ENCODE measurements at places on chromosomes 16 and 17.

DNA sequence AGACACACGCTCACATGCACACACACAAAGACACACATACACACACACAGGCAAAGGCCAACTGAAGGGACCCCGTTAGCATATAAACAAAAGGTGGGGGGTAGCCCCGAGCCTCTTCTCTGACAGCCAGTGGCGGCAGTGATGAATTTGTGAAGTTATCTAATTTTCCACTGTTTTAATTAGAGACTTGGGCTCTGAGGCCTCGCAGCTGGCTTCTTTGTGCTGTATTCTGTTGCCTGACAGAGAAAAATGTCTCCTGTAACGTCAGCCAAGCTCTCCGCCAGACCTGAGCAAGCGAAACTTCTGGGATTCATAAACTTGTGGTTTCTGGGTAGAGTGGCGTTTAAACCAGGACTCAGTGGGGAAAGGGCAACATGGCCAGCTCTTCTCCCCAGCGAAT, 113.9 kb upstream of the FOXF1 start:
- no peak for DNase-seq

GRCh38 chr16:49649013-49649765, 206.7 kb downstream of the ZNF423 start:
- DNase-seq: no peak

DNA sequence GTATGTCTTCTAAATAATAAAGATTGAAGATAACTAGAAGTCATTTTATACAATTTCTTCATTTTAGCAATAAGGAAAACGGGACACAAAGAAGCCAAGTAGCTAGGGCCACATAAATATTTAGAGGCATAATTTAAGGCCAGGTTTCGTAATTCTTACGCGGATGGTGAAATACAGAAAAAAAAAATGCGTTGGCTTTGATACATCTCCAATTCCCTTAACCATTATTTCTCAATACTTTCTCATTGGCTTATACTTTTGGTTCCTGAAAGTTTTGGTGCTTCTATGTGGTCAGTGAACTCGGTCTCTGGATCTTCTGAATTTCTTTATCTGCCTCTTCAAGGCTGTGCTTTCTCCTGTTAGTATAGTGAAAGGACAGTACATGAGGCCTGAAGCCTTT, 888.1 kb downstream of the KCNJ2 start:
- no peak for DNase-seq

DNA sequence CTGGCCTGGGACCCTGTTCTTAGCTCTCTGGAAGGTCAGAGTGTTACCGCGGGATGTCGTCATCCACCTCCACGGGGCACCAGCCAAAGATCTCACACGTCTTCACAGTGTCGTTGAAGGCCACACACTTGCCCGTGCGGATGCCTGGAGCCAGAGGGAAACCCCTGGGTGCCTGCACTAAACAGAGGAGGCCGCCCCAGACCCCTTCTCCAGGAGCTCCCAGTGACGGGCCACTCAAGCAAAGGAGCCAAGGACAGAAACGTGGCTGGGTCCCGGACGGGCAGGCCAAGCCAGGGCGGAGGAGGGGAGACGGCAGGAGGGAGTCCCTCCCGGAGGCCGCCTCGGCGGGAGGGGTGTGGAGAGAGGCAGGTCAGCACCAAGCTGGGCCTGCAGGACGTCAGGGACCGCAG, 11.0 kb upstream of the CAMKK1 start:
- DNase-seq: no peak

DNA sequence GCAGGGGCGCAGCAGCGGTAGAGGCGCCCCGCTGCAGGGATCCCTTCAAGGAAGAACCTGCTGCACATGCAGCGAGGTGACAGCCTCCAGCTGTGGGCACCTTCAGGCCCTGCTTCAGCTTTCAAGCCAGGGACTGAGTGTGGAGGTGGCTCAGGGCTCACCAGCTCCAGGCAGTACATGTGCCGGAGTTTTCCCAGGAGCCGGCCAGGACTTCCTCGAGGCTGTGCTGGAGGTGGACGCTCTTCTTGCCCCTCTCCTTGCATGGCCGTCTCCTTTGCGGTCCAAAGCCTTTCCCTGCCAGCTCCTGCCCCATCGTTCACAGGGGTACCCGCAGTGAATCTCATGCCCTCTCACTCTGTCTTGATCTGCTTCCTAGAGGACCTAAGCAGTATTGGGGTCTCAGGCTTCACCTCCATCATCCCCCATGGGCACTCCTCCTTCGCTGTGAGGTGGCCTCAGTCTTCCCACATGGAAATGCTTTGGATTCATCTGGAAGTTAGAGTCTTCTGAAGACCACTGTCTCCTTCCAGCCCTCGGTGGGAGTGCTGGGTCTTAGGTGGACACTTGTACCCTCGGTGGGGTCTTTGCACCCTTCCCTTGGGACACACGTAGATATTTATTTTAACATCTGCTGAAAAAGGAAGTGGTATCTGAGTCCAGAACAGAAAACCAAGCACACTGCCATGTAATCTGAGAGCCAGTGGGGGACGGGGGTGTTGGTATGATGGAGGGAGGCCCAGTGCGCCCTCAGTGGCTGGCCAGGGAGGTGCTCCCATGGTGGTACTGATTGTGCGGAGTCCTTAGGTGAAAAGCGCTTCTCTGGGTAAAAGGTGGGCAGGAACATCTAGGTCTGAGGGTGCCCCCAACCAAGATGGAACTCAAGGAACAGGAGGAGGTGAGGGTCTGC, 7.0 kb downstream of the XYLT2 start:
- DNase-seq: no peak

DNA sequence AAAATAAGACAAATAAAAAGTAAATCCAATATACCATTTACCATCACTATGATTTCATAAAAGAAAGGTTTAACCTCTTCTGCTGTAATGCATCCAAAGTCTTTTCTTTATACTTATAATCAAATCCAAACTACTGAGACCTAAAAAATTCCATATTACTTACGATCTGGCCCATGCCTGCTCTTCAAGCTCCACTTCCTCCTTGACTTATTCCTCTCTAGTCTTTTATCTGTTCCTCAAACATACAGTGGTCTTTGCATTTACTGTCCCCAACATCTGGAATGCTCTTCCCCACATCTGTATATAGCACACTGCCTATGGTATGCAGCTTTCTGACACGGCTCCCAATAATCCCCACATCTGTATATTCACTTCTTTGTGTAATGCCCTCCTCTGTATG, 33.8 kb downstream of the PCTP start:
- no peak for DNase-seq

GRCh38 chr16:70714581-70715054, 28.8 kb upstream of the MTSS2 start:
- DNase-seq: no peak

- DNase-seq: peak; percentile 19
Observed at GRCh38 chr17:77096570-77097214, 44.1 kb upstream of the SEC14L1 start.

DNA sequence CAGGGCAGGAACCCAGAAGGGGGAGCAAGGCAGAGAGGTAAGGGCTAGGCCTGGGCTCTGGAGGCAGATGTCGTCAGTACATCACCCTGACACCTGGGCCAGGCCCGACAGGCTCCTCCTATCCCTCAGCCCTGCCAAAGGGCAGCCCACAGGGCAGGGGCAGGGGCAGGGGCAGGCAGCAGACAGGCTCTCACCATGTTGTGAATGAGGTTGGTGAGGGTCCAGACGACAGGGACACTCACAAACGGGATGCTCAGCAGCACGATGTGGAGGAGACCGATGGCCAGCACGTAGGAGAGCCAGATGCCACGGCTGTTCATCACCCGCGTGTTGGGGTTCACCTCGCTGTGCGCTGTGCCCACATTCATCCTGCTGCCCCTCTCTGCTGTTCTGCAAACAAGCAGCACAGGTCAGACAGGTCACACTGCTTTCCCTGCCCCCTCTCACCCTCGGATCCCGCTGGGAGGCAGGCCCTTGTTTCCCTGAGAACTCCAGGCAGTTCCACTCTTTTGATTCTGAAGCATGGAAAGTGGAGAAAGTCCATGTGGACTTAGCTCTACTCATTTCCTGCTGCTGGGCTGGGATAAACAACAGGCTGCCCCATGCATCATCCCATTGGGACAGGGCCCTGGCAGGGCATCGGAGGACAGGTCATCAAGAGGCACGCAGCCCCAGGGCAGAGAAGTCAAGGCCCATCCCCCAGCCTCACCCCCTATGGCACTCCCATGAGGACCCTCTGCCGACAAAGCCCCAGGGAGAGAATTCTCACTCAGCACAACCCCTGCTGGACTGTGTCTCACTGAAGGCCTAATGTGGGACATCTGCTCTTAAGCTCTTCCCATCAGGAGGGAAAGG, 3.3 kb downstream of the ORMDL3 start:
- DNase-seq: no peak

DNA sequence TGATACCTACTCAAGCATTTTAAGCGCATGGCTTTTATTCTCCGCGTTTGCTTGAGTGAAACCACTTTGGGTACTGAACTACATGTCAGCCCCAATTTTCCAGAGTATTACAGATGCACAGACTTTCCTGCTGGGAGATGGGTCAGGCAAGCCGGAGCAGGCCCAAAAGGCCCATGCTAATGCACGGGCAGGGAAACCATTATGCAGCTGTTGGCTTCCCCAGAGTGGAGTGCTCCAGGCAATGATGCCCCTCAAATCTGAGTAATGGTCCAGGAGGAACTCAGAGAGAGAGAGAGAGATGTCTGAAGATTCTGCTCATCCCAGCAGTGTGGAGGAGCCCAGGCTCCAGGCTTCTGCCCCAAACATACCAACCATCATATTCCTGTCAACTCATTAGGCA, 80.2 kb downstream of the CDH11 start:
- no peak for DNase-seq

DNA sequence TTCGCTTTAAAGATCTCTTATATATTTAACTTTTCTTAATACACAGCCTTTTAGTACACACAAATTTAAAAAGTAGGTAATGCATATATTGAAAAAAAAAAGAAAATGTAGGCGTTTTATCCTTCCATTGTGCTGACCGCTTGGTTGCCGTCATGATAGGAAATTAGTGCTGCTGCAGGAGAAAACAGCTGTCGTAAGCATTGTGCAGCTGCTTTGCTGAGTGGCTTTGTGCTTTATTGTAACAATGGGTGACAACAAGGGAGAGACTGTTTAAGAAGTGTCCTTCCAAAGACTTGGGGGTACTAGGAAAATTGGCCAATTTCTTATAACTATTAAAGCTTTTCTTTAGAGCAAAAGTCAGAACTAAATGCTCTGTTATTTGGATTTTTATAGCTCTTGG, 5.0 kb downstream of the HERPUD1 start:
- no peak for DNase-seq

- DNase-seq: no peak
Observed at GRCh38 chr17:55625521-55625920, 97.1 kb downstream of the TMEM100 start.

- DNase-seq: no peak
Observed at GRCh38 chr17:41018541-41018940, 8.5 kb downstream of the KRTAP1-5 start.

- DNase-seq: no peak
Observed at GRCh38 chr17:71521724-71522123, 599.1 kb upstream of the SOX9 start.

DNA sequence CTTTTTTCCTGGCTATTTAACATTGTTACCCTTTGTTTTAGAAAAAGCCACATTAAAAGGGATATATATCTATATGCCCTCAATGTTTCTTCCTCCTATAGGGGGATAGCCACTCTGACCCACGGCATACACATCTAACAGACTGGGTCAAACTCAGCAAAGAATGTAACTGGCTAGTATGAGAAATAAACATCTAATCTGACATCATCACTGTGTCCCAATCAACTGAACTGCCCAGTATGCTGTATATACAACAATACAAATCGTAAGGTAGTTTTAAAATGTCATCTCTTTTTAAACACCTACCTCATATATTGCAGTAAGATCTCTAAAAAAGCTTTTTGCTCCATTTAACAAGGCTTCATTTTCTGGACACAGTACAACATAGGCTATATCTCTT, 39.9 kb upstream of the INTS2 start:
- no peak for DNase-seq

GRCh38 chr17:63439687-63440086, 6.4 kb downstream of the CYB561 start:
- peak; percentile 50 for DNase-seq

DNA sequence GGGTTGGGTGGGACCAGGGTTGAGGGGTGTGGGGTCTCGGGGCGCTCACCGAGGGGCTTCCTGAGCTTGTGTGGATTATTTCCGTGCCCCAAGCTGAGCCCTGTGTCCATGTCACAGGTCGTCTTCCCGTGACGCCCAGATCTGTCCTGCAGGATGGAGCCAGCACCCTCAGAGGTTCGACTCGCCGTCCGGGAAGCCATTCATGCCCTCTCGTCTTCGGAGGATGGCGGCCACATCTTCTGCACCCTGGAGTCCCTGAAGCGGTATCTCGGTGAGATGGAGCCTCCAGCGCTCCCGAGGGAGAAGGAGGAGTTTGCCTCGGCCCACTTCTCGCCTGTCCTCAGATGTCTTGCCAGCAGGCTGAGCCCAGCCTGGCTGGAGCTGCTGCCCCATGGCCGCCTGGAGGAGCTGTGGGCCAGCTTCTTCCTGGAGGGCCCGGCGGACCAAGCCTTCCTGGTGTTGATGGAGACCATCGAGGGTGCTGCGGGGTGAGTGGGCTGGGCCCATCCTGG, 1.0 kb downstream of the TELO2 start:
- no peak for DNase-seq

DNA sequence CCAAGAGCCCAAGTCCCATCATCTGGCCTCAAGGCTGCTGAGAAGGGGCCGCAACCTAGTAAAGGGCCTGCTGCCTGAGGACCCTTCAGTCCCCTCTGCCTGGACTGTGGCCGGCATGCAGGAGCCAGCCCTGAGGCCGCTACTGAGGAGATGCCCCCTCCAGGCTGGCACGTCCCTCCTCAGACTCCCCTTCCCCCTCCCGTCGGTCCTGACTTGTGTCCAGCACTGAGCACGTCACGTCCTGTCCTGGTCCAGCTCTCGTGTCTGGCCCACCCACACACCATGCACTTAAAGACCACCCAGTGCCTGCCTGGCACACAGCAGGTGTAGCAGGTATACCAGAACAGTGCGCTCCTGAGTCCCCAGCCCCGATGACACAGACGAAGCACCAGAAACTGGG, 9.6 kb downstream of the MTHFSD start:
- DNase-seq: no peak

GRCh38 chr17:9802294-9802693, 10.9 kb upstream of the DHRS7C start:
- no peak for DNase-seq

GRCh38 chr17:65418622-65419021, 142.8 kb downstream of the AXIN2 start:
- DNase-seq: no peak

GRCh38 chr16:90016339-90016950, 2.8 kb downstream of the DBNDD1 start:
- DNase-seq: no peak

GRCh38 chr17:721540-721937, 6.9 kb upstream of the VPS53 start:
- DNase-seq: no peak

- DNase-seq: peak; percentile 65
Observed at GRCh38 chr16:85935974-85936760, 37.2 kb downstream of the IRF8 start.

DNA sequence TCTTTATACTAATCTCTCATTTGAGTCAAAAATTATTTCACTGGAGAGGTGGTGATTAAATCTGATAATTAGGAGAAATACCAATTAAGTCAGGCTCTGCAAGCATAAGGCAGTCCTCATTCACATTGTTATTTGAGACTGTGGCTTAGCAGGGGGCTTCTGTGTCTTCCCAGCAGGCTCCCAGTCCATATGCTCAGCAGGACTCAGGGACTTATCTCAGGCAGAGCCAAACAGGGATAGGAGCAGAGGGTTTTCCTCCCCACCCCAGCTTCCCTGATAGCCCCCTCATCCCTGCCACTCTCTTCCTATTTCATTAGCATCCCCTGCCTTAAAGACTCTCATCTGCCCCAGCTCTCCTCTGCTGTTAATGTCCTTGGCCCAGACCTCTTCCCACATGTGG, 104.3 kb upstream of the DNAH9 start:
- no peak for DNase-seq
